ENCODE measurements at places on chromosomes 11 and 22.

- peaks cover 16% of the 10 kb centered on the region for H3K4me1 ChIP-seq
- H3K27me3 ChIP-seq, result no peaks in the 10 kb centered on the region
- H3K36me3 ChIP-seq, result no peaks in the 10 kb centered on the region
- no peak for DNase-seq
Measured at GRCh38 chr22:31647523-31648320, 14.3 kb downstream of the PISD start.

DNA sequence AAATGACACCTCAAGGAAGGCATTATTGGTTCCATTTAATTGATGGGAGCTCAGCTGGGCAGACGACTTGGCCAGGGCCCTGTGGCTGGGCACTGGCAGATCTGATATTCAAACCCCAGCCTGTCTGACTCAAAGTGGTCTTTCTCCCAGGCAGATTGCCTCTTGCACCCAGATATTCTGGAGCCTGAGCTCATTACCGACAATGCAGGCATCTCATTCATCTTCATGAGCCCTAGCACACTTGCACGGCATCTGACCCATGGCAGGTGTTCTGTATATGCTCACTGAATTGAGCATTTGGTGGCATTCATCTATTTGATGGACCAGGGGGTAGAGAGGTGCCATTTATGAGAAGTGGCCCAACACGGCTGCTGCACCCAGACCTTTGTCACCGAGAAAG, 193.1 kb downstream of the DSCAML1 start:
- no peak overlapping the region for H3K4me3 ChIP-seq
- H3K4me1 ChIP-seq, result no peaks in the 10 kb centered on the region
- no peaks in the 10 kb centered on the region for H3K36me3 ChIP-seq
- H3K27me3 ChIP-seq, result no peaks in the 10 kb centered on the region

GRCh38 chr22:30860176-30861105, 108.1 kb downstream of the MORC2 start:
- no peak overlapping the region for H3K27ac ChIP-seq
- no peaks in the 10 kb centered on the region for H3K36me3 ChIP-seq
- no peak overlapping the region for H3K4me3 ChIP-seq
- no peaks in the 10 kb centered on the region for H3K4me1 ChIP-seq

GRCh38 chr11:72721276-72721675, 30.9 kb downstream of the ARAP1 start:
- no peaks in the 10 kb centered on the region for H3K27me3 ChIP-seq
- H3K27ac ChIP-seq, result peak overlapping the region; percentile 74
- H3K4me1 ChIP-seq, result peaks cover 71% of the 10 kb centered on the region

All from esophagus muscularis mucosa (tissue), 4 donors.